Activated CD4-positive, alpha-beta T cell treated with anti-CD3 and anti-CD28 coated beads, Interleukin-2, amount 10 ng/mL, durations not matched to agents 24 days and 14 days (primary cell): ENCODE measurements at places on chromosomes 16 and 17. TPM values are rescaled to one million over a fixed set of nuclear protein-coding genes. Genes with fewer than 3 reads are reported as not detected.

- no peak for DNase-seq
These were observed 68.8 kb downstream of the MRC2 start for GRCh38 chr17:62696256-62696655.

GRCh38 chr17:48068491-48068961 is 20.4 kb downstream of the NFE2L1 start:
- DNase-seq = peak; percentile 66

DNA sequence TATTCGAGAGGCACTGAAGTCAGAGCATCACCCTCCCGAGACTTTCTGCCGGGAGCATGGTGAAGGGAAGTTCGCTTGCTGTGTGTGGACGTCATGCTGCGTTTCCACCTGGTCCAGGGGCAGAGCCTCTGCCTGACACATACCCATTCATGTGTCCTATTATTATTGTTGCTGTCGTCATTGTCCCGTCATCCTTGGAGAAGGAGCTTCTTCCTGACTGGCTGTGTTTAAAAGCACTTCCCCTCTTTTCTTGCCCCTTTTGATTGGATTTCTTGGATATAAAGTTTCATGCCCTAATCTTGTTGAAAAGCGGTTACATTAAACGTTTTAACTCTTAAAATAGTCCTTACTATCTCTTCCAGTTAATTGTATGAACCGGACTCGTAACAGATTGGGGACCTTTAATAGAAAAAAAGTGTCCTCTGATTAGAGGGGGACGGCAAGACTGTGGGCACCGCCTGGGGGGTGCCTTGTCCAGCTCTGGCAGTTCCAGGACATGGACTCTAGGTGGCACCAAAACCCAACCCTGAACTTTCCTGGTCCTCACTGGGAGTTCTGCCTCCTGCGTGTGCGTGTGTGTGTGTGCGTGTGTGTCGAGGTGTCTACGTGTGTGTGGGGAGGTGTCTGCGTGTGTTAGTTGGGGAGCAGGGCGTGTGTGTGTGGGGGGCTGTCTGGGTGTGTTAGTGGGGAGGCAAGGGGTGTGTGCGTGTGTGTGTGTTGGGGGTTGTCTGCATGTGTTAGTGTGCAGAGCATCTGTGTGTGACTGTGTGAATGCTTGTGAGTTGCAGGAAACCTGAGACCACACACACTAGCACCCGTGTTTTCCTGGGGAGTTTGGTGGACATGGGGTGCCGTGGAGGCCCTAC is 133.3 kb upstream of the CIBAR2 start:
- DNase-seq = peak; percentile 82

GRCh38 chr16:11240636-11241473 is 15.1 kb downstream of the SOCS1 start:
- peak; percentile 85 for DNase-seq

Gene CACNG1
- not detected in 2 replicates for total RNA-seq

Gene TIMM22
- 14.7 and 15.7 TPM in 2 replicates for total RNA-seq

Gene CCL14
- not detected in 2 replicates for total RNA-seq
